Heart right ventricle (tissue), 16 donors: ENCODE measurements at places on chromosomes 2 and 18. TPM values are rescaled to one million over a fixed set of nuclear protein-coding genes. Genes with fewer than 3 reads are reported as not detected.

GRCh38 chr2:112973156-112973555 lies 4.7 kb upstream of the IL36G start:
- H3K36me3 ChIP-seq, result no peaks in the 10 kb centered on the region
- no peak overlapping the region for H3K4me3 ChIP-seq
- no peak overlapping the region for H3K27ac ChIP-seq
- no peaks in the 10 kb centered on the region for H3K4me1 ChIP-seq
- no peak for DNase-seq

- peaks cover 56% of the 10 kb centered on the region for H3K27me3 ChIP-seq
- H3K36me3 ChIP-seq, result no peaks in the 10 kb centered on the region
- DNase-seq, result no peak
- H3K27ac ChIP-seq, result no peak overlapping the region
- peaks cover 6% of the 10 kb centered on the region for H3K4me1 ChIP-seq
Observed at GRCh38 chr18:52342456-52342855, 2.5 kb downstream of the DCC start.

GRCh38 chr18:75538727-75539126 lies 111.2 kb upstream of the SMIM21 start:
- H3K4me1 ChIP-seq, result no peaks in the 10 kb centered on the region
- H3K36me3 ChIP-seq, result no peaks in the 10 kb centered on the region
- H3K27me3 ChIP-seq, result peaks cover 6% of the 10 kb centered on the region
- no peak overlapping the region for H3K27ac ChIP-seq
- no peak overlapping the region for H3K4me3 ChIP-seq

DNA sequence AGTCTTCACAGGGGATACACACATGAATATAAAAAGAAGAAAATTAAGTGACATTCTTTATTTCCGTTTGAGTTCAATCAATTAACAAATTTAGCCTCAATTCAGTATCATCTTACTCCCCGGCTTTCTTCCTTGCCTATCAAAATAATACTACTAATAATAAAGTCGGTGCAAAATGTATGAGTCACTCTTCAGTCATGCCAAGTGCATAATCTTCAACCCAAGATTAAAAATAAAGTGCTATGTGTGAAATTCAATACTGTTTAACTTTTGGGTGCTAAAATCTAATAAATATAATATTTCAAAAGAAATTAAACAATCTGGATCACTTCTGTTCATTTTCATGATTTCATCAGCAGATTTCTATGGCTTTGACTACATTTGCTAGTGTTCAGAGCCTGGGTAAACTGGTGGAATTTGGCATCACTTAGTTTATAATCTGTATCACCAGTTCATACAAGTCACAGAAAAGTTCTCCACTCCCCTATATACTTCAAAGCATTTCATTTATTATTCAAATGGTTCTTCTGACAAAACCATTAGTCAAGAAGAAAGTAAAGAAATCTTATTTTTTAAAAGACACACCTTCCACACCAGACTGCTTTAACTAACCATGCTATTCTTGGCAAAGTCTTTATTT lies 183.6 kb downstream of the THADA start:
- no peak overlapping the region for H3K27ac ChIP-seq
- no peak for DNase-seq
- no peaks in the 10 kb centered on the region for H3K36me3 ChIP-seq
- H3K27me3 ChIP-seq, result no peaks in the 10 kb centered on the region
- H3K4me1 ChIP-seq, result peaks cover 21% of the 10 kb centered on the region
- H3K4me3 ChIP-seq, result no peak overlapping the region

DNA sequence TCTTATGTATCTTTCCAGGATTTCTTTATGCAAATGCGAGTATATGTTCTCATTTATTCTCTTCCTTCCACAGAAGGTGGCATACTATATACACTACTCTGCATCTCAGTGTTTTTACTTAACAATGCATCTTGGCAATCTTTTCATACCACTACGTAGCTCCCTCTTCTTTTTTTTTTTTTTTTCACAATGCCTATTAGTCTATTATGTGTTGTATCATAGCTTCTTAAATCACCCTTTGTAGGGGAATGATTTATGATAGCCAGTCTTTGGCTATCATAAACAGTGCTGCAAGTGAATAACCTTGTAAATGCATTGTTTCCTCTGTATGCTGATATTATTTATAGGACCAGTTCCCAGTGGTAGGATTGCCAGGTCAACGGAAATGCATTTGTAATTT lies 204.2 kb downstream of the BABAM2 start:
- no peak for DNase-seq
- H3K4me1 ChIP-seq, result peaks cover 7% of the 10 kb centered on the region
- no peak overlapping the region for H3K27ac ChIP-seq
- no peak overlapping the region for H3K4me3 ChIP-seq
- H3K36me3 ChIP-seq, result no peaks in the 10 kb centered on the region

- no peaks in the 10 kb centered on the region for H3K27me3 ChIP-seq
- peak overlapping the region; percentile 1 for H3K27ac ChIP-seq
- DNase-seq, result peak; percentile 43
- no peak overlapping the region for H3K4me3 ChIP-seq
- H3K4me1 ChIP-seq, result peaks cover 22% of the 10 kb centered on the region
Observed at GRCh38 chr2:216590780-216591179, 42.4 kb upstream of the IGFBP2 start.

The KCNG3 gene
- polyA plus RNA-seq, result not detected

The NT5C1B gene
- not detected for polyA plus RNA-seq

The KCNIP3 gene
- polyA plus RNA-seq, result 6.8 TPM

DNA sequence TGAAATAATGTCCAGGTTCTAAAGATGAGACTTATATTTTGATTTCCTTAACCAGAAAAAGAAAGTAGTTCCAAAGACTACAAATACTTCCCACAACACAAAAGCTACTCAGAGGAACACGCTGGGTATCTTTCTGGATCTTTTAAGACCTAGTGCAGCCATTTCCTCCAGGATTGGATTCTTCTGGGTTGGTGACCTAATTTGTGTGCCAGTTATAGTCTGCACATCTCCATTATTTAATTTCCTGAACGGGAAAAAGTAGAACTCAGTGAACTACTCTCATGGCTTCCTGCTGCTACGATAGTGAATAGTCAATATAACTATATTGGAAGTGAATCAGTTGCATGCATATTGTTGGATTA lies 1.5 kb downstream of the TMEM87B start:
- peaks cover 13% of the 10 kb centered on the region for H3K4me1 ChIP-seq
- DNase-seq, result no peak
- H3K4me3 ChIP-seq, result peak overlapping the region; percentile 79
- peak overlapping the region; percentile 100 for H3K27ac ChIP-seq

DNA sequence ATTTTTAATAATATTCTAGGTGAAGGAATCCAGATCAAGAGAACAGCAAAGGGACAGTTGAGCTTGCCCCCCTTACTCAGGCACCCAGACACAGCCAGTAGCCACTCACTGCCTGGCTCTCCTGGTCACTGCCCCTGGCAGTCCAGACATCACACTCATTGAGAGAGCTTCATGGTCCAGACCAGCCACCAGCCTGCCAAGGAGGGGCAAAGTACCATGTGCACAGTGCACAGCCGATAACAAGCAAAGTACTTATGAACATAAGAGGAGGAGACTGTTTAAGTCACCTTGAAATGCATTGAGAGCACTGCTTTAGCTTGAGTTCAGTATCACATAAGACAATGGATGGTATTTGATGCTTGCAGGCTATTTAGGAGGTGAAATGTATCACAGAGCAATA lies 21.6 kb upstream of the CYRIA start:
- no peaks in the 10 kb centered on the region for H3K36me3 ChIP-seq
- DNase-seq, result no peak
- no peaks in the 10 kb centered on the region for H3K27me3 ChIP-seq
- no peak overlapping the region for H3K4me3 ChIP-seq

The ABHD1 gene
- 0.29 TPM for polyA plus RNA-seq

- H3K27me3 ChIP-seq, result no peaks in the 10 kb centered on the region
- peaks cover 41% of the 10 kb centered on the region for H3K4me1 ChIP-seq
- no peak overlapping the region for H3K27ac ChIP-seq
- DNase-seq, result no peak
- no peak overlapping the region for H3K4me3 ChIP-seq
Observed at GRCh38 chr2:47003641-47004427, 88.2 kb upstream of the MCFD2 start.

The USP34 gene
- 34.3 TPM for polyA plus RNA-seq

DNA sequence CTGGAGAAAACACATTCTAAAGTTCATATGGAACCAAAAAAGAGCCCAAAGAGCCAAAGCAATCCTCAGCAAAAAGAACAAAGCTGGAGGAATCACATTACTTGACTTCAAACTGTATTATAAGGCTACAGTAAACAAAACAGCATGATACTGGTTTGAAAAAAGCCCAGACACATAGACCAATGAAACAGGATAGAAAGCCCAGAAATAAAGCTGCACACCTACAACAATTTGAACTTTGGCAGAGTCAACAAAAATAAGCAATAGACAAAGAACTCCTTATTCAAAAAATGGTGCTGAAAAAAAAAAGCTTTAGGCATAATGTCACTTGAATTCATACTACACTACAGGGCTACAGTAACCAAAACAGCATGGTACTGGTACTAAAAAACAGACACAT lies 289.6 kb downstream of the NR4A2 start:
- no peak overlapping the region for H3K27ac ChIP-seq
- H3K36me3 ChIP-seq, result no peaks in the 10 kb centered on the region
- no peaks in the 10 kb centered on the region for H3K27me3 ChIP-seq
- H3K4me1 ChIP-seq, result no peaks in the 10 kb centered on the region
- H3K4me3 ChIP-seq, result no peak overlapping the region

- no peak overlapping the region for H3K27ac ChIP-seq
- no peaks in the 10 kb centered on the region for H3K27me3 ChIP-seq
- H3K4me3 ChIP-seq, result no peak overlapping the region
- H3K4me1 ChIP-seq, result no peaks in the 10 kb centered on the region
- no peaks in the 10 kb centered on the region for H3K36me3 ChIP-seq
Observed at GRCh38 chr18:10680271-10680596, 154.4 kb downstream of the NAPG start.

GRCh38 chr2:121015971-121016485 lies 269.0 kb downstream of the TFCP2L1 start:
- H3K4me3 ChIP-seq, result no peak overlapping the region
- no peak for DNase-seq
- H3K36me3 ChIP-seq, result no peaks in the 10 kb centered on the region
- no peak overlapping the region for H3K27ac ChIP-seq
- H3K27me3 ChIP-seq, result no peaks in the 10 kb centered on the region
- no peaks in the 10 kb centered on the region for H3K4me1 ChIP-seq

GRCh38 chr2:43402452-43402937 lies 176.1 kb upstream of the ZFP36L2 start:
- no peaks in the 10 kb centered on the region for H3K27me3 ChIP-seq
- no peak overlapping the region for H3K4me3 ChIP-seq
- DNase-seq, result no peak
- peaks cover under 1% of the 10 kb centered on the region for H3K36me3 ChIP-seq
- no peak overlapping the region for H3K27ac ChIP-seq

DNA sequence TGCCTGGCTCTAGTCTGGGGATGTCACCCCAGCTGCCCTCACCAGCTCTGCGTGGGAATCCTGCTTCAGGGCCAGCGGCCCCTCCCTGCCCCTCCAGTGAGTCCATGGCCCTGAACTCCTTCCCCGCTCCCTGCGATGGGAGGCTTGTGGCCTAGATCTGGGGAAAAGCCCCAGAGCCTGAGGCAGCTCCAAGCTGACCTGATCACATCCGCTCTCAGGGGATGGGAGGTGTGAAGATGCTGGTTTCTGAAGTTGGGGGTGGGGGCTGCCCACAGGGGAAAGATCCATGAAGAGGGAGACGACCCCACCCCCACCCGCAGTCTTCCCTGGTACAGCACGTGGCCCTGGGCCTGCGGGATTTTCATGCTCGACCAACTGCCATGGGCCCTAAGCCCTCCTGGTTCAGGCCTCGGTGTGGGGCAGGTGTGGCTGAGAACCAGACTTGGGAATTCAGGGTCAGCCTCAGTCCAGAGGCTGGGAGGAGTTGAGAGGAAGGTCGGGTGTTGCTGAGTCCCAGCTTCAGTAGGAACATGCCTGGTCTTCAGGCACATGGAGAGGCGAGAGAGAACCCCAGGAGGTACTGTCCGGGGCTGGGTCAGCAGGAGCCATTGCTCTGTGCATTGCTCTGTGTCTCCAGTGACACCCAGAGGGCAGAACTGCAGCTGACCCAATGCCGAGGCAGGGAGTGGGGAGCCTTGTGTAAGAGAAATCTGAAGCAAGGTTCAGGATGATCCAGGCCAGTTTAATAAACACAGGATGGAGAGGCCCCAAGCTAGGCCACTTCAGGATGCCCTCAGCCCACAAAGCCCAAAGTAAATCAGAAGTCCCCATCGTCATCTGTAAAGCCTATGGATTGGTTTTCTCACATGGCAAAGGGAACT lies 115.1 kb downstream of the CAPN13 start:
- no peaks in the 10 kb centered on the region for H3K27me3 ChIP-seq
- DNase-seq, result no peak
- H3K27ac ChIP-seq, result peak overlapping the region; percentile 16
- no peak overlapping the region for H3K4me3 ChIP-seq

- no peak overlapping the region for H3K27ac ChIP-seq
- H3K4me3 ChIP-seq, result no peak overlapping the region
- DNase-seq, result no peak
- H3K4me1 ChIP-seq, result no peaks in the 10 kb centered on the region
- no peaks in the 10 kb centered on the region for H3K27me3 ChIP-seq
Observed at GRCh38 chr18:48182779-48183178, 226.4 kb downstream of the ZBTB7C start.

- peaks cover 3% of the 10 kb centered on the region for H3K4me1 ChIP-seq
- DNase-seq, result no peak
- H3K27ac ChIP-seq, result no peak overlapping the region
- H3K27me3 ChIP-seq, result no peaks in the 10 kb centered on the region
Observed at GRCh38 chr2:144941743-144942488, 422.0 kb upstream of the ZEB2 start.

GRCh38 chr18:43587538-43588153 lies 310.4 kb upstream of the SYT4 start:
- no peak for DNase-seq
- H3K27me3 ChIP-seq, result no peaks in the 10 kb centered on the region

- peaks cover 38% of the 10 kb centered on the region for H3K36me3 ChIP-seq
- DNase-seq, result no peak
- H3K4me1 ChIP-seq, result peaks cover 4% of the 10 kb centered on the region
- no peaks in the 10 kb centered on the region for H3K27me3 ChIP-seq
- H3K27ac ChIP-seq, result no peak overlapping the region
Observed at GRCh38 chr2:10566018-10566417, 117.9 kb upstream of the ODC1 start.

DNA sequence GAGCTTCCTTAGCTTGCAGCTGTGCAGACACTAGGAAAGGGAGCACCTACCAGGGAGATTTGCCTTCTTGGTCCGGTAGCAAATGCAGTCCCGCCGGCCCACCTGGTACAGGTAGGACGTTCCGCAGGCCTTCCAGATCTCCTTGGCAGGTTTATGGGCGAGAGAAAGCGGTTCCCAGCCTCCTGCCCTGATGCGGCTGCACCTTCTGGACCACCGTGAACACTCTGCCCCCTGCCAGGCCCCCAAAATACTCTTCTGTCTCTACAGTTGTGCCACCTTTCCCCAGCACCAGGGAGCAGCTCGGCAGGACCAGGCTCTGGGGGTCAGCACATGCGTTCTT lies 67.4 kb downstream of the HNRNPLL start:
- no peak overlapping the region for H3K27ac ChIP-seq
- H3K36me3 ChIP-seq, result no peaks in the 10 kb centered on the region
- peak overlapping the region; percentile 59 for H3K4me3 ChIP-seq
- H3K27me3 ChIP-seq, result no peaks in the 10 kb centered on the region
- no peak for DNase-seq

The CACNB4 gene
- 0.29 TPM for polyA plus RNA-seq

The TCF23 gene
- polyA plus RNA-seq, result 0.07 TPM

The PDE1A gene
- polyA plus RNA-seq, result 3.6 TPM

GRCh38 chr2:156158808-156159207 lies 173.7 kb downstream of the NR4A2 start:
- H3K27me3 ChIP-seq, result no peaks in the 10 kb centered on the region
- no peak overlapping the region for H3K27ac ChIP-seq
- H3K36me3 ChIP-seq, result no peaks in the 10 kb centered on the region
- H3K4me3 ChIP-seq, result no peak overlapping the region
- DNase-seq, result no peak
- H3K4me1 ChIP-seq, result no peaks in the 10 kb centered on the region
